ENCODE measurements at places on chromosomes 11 and 22. TPM values are rescaled to one million over a fixed set of nuclear protein-coding genes. Genes with fewer than 3 reads are reported as not detected.

Gene CENATAC
- total RNA-seq = 30.6 TPM

Gene YAP1
- 139 TPM for total RNA-seq

Gene HBG2
- total RNA-seq = not detected

Gene KCNQ1OT1
- total RNA-seq = 5.0 TPM

Gene EXPH5
- total RNA-seq = 0.09 TPM

Gene ALX4
- total RNA-seq = not detected

Gene MPZL2
- total RNA-seq = 1.2 TPM

Gene SLC25A18
- total RNA-seq = not detected

Gene HPX
- total RNA-seq = 0.30 TPM

Gene BIK
- not detected for total RNA-seq

Gene NCAPD3
- total RNA-seq = 19.5 TPM

Gene BEST1
- 2.8 TPM for total RNA-seq

Gene CCDC90B
- total RNA-seq = 76.0 TPM

Gene LINC01488
- total RNA-seq = not detected

Gene GAL
- 0.59 TPM for total RNA-seq
